ENCODE measurements at places on chromosomes 5 and 9.
A peak's percentile ranks its signal among the peaks of the same experiment; 100 is the strongest.

DNA sequence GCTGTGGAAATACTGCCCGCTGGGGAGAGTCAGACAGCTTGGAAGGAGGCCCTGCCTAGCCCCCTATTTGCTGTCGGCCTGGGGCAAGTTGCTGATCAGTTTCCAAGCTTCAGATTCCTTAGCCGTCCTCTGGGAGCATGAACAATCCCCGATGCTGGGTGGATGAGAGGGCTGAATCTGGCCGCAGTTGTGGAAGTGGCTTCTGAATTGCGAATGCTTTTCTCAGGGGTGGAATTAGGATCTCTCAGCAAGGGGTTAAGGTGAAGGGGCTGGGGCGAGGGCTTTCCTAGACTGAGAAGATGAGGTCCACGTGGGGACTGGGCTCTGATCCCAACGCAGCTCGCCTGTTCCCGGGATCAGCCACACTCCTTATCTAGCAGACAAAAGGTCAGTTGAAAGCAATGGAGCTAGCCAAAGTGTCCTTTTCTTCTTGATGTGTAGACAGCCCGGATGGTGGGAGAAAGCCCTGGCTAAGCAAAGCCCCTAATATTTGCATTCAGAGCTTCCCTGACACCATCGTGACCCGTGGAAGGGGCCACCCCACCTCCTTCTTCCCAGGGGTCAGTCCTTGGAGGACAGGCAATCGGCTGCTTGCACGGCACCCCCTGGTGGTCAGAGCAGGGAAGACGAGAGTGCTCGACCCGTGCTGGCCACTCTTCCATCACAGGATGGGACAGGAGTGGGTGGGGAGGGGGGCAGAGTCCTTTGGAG lies 54.9 kb downstream of the COL15A1 start:
- no peak for DNase-seq

DNA sequence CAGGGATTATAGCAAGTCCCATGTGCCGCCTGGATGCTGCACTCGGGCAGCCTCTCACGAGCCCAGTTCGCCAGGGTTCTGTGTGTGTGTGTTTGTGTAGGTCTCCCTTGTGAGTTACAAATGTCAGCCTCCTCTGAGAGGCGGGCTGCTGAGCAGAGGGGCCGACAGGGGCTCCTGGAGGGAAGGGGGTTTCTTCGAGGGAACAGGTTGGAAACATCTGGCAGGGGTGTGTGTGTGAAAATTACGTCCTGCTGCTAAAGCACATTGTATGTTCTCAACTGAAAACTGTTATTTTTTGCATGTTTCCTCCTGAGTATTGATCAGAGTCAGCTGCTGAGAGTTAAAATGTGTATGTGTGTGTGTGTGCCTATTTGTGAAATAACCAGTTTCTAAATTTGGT lies 9.7 kb downstream of the GALNT10 start:
- no peak for DNase-seq

DNA sequence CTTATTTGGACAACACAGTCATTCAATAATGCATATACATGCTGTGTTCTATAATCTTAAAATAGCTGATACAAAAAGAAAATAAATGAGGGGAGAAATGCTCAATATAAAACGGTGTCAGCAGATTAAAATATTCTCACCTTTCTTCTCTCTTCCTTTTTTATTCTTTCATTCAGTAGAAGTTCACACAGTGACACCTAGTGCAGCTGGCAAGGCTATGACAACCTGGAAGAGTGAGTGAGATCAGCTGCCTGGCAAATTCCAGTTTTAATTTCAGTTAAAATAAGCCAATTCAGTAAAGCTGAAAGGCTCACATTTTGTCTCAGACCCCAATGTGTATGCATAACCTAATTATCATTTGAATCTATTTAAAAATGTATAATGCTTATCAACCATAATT lies 150.3 kb downstream of the RASEF start:
- peak; percentile 11 for DNase-seq

- DNase-seq = no peak
Measured at GRCh38 chr5:39273314-39273954, 54.1 kb upstream of the FYB1 start.

DNA sequence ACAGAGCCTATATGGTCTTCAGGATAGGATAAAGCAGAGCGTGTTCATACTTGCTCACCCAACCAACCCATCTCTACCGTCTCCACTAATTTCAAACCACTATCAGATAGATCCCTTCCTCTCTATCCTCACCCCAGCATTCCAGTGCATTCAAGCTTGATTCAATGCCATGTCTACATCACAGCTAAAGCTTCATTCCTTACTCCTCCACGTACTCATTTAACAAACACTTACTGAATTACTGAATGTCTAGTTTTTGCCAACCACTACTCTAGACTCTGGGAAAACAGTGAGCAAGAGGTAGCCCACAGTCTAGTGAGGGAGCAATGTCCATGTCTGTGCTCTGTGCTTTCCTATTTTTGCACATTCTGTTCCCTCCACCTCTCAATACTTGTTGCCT lies 163.5 kb upstream of the MSX2 start:
- no peak for DNase-seq

- no peak for DNase-seq
Measured at GRCh38 chr5:2912741-2913140, 161.3 kb upstream of the IRX2 start.

GRCh38 chr9:131394464-131395156 lies 724 bp downstream of the PRRC2B start:
- peak; percentile 52 for DNase-seq

GRCh38 chr5:56055859-56056258 lies 61.1 kb upstream of the IL6ST start:
- DNase-seq = no peak

GRCh38 chr5:64864171-64864570 lies 95.4 kb downstream of the CWC27 start:
- no peak for DNase-seq

DNA sequence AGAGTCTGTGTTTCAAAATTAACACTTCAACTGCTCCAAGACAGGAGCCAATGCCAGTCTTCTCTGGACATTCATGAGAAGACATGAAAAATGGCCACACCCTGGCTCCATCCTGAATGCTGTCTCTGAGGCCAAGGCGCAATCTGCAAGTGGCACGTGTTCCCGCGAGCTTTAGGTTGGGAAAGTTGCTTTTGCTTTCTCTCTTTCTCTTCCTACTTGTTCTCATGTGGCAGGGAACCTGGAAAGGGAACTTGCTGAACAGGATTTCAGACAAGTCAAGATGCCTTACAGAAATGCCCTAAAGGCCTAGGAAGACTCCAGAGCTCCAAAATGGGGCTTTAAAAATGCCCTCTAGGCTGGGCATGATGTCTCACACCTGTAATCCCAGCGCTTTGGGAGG lies 91.9 kb upstream of the OTULINL start:
- DNase-seq = no peak

- DNase-seq = peak; percentile 13
Measured at GRCh38 chr9:17799369-17799768, 220.5 kb downstream of the SH3GL2 start.

DNA sequence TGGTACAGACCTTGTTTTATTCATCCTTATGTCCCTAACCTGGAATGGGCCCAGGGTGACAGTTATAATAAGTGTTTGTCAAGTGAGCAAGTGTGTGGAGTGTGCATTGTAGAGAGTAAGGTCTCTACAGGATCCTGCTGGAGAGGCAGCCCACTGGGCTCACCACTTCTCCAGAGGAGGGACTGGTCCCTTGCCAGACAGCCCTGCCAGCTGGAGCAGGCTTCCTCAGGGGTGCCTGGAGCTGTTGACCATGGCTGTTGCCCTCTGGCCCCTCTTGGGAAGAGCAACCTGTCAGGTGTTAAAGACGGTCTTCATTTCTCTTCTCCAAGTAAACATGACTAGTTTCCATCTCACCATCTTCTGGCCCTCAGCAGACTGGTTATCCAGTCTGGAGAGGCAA lies 20.0 kb downstream of the IRF1 start:
- no peak for DNase-seq

DNA sequence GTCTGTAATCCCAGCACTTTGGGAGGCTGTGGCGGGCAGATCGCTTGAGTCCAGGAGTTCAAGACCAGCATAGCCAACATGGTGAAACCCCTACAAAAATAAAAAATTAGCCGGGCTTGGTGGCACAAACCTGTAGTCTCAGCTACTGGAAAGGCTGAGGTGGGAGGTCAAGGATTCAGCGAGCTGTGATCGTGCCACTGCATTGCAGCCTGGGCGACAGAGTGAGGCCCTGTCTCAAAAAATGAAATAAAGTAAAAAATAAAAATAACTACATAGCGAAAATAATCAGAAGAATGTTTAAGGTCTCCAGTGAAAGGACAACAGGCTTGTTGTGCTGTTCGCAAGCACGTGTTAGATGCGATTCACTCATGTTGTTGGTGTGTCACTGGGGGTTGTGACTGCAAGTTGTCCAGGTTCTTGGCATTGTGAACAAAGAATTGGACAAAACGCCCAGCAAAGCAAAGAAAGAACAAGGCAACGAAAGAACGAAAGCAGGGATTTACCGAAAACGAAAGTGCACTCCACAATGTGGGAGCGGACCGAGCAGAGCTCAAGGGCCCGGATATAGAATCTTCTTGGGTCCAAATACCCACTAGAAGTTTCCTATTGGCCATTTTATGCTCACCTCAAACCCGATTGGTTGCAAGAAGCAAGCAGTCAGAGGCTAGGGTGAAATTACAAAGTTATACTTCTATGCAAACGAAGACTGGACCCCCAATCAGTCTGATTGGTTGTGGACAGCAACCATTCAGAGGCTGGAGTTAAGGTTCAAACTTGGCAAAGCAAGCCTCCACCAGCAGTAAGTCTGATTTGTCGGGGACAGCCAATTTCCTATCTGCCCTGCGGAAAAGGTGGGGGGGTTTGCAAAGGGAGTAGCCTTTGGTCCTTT lies 844 bp upstream of the MCCC2 start:
- DNase-seq = peak; percentile 22

DNA sequence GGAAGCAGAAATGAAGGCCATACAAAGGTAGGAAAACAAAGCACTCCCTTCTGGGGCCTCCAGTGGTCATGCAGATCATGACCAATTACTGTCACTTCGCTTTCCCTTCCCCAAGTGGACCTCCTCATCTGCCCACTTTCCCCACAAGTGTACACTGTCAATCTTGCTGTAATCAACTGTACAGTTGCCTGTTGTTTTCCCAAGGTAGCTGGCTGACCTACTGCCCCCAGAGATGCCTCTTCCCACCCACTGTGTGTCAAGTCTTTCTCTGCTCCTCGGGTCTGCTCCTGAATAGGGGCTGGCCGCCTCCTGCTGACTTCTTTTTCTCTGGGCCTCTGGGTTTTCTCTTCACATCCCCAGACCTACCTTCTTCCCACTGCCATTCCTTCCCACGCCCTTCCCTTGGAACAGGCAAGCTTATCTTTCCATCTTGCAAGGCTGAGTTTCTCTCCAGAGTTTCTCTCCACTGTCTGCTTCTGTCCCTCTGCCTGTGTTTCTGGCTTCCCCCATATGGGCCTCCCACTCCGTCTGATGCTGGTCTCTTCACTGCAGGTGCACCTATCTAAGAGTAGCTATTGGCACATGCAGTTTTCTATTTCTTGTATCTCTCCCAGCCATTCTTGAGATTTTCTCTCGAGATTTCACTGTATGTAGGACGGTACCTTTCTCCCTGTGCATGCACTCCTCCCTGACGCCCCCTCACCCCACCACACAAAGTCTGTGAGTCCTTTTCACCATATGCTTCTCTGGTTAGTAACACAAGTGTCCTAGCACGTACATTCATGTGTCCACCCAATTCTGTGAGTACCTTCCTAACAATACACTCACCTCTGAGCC lies 2.4 kb downstream of the ELL2 start:
- no peak for DNase-seq

DNA sequence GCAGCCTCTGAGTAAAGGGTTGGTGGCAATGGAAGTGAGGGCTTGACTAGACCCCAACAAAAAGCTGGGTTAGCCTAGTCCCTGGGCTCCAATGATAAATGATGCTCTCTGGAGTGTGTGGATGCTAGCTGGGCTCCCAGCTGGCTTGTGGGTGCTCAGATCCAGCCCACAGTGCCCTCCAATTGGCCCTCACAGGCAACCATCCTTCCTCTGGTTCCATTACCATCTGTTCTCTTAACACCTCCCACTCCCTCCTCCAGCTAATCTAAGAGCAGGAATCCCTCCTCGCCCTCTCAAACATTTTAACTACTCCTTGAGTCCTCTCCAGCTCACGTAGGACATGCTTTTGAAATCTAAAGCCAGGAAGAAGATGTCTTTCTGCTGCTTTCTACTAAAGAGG lies 25.2 kb upstream of the FRMD3 start:
- no peak for DNase-seq

DNA sequence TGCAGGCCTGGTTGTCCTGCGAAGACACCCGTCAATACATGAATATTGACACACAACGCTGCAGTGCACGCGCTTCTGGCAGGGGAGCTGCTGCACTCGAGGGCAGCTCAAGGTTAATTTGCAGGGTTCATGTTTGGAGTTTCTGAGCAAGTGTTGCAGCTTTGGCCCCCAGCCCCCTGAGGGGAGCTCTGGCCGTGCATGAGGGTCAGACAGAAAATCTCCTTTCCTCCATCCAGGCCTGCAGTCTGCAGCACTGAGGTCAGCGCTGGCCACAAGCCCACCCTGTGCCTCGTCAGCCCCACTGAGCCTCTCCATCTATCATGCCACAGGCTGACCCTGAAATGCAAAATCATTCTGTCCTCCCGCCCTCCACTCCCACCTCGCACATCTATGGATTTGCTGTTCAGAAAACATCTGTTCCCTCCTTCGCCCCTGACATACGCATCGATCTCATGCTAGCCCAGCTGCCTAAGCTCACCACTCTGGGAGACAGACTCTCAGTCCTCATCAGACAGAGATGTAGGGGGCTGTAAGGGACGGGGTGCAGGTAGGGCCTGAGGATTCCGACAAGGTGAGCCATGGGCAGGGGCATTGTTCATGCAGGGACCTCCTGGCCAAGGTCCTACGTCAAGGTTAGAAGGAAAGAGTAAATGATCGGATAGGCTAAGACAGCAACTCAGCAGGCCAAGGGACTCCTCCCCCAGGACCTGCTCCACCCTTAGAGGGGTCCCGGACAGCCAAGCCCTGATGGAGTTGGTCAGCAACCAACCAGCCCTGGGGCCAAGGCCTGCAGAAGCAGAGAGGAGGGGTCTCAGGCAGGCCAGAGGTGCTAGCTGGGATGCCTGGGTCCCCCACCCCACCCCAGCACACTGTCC lies 125.1 kb downstream of the KCNIP1 start:
- DNase-seq = no peak

DNA sequence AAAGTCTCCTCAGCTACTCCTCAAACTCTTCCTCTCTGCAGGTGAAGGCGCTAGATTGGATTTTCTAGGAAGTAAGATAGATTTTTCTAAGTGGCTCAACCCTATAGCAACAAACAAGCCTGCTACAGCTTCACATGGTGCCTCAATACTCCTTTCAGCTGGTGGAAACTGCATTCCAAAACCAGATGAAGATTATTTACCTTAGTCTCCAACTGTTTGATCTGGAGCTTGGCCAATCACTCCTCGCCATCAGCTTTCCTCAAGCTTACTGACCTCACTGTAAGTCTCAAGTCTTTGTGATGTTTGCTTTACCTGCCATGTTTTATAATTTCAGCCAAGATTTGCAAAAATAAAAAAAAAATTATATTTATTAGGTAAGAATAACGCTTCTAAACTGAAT lies 622.4 kb downstream of the CHSY3 start:
- DNase-seq = no peak

- DNase-seq = no peak
Measured at GRCh38 chr5:167096816-167097215, 1194.6 kb upstream of the WWC1 start.

GRCh38 chr5:57937501-57938173 lies 455.0 kb upstream of the ACTBL2 start:
- no peak for DNase-seq

- no peak for DNase-seq
Measured at GRCh38 chr9:137136261-137136880, 2.6 kb upstream of the GRIN1 start.

Data from dermis microvascular lymphatic vessel endothelial cell (primary cell).